CD4-positive, alpha-beta T cell (primary cell): ENCODE measurements at places on chromosomes 3 and 15.

GRCh38 chr3:154015307-154015706 lies 105.9 kb upstream of the ARHGEF26 start:
- DNase-seq, result no peak

DNA sequence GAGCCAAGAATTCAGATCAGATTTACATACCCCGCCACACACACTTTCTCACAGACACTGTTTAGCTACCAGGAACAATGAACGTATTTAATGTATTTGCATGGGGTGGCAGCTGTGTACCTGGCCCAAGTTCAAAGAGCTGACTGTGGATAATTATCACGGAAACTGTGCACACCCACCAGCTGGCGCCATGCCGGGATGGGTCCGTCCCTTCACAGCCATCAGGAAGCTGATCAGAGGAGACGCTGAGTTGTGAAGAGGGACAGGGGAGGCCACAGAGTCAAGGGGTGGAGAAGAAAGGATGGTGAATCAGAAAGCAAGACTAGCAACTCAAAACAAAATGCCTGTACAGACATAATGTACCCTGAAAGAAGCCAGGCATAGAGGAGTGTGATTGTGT lies 13.1 kb upstream of the PLA2G4D start:
- no peak for DNase-seq

DNA sequence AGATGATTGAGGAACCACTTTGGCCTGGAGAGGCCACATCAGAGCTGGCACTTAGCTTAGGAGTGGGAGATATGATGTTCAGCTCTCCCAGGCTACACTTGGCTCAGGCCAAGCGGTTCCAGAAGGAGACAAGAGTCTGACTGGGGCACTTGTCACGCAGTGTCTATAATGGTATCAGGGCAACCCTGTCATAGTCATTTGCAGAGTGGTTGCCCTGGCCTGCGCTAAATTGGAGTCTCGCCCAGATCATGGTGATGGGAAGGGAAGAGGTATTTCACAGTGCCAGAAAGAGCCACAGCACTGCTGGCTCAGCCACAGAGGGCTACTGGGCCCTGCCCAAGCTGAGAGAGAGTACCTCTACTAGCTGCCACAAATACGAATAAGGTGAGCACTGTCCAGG lies 186.9 kb upstream of the CRBN start:
- DNase-seq, result no peak

DNA sequence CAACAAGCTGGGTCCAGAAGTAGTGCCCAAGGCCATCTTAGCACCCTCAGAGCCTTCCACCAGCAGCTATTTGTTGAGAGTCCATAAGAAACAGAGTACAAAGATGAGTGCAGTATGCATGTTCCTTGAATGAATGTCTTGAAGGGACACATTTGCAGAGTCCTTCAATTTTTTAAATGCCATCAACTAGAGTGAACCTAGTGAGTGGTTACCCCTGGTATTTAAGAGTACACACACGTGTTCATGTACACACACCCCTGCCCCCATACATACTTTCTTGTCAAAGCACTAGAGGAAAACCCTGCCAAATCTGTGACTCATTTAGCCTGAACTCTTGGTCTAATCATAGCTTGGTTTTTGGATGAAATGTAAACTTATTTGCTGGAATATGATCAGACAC lies 84.5 kb upstream of the GALNT15 start:
- no peak for DNase-seq

- DNase-seq, result peak; percentile 33
These were observed 246.8 kb upstream of the TOPAZ1 start for GRCh38 chr3:43994657-43995546.

DNA sequence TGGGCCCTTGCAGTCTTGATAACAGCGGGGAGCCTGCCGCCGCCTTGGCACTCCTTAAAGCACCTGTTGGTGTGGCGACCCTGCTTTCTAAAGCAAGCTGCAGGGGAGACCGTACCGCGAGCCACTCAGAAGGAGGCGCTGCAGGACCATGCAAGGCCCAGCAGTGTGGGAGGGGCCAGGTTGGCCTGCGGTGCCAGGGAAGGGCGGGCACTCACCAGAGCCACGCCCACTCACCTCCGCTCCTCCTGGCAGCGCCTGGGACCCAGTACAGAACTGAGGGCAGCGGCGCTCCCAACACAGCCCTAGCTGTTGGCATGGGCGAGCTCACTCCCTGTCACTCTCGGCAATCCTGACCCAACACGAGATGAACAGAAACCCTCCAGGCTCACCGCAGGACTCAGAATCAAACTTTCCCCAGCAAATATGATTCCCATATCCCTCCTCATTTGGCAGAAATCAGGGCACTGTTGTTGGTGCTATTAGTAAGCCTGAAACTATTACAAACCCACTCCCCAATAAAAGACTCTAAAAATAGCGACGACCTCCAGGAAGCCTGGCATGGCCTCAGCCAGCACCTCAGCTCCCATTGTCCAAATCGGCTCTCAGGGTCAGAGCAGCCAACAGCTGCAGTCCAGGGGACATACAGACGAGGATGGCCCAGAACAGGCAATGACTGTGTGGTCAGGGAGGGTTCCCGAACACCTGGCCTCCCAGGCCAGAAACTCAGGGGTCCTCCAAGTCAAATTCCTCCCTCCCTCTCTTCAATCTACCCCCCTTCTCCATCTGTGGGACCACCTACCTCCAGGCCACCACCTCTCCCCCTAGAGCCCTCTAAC lies 77.2 kb downstream of the TBC1D2B start:
- peak; percentile 84 for DNase-seq

- DNase-seq, result no peak
These were observed 97.8 kb upstream of the SELENOK start for GRCh38 chr3:53989451-53989850.

GRCh38 chr15:75599401-75599800 lies 20.3 kb upstream of the PTPN9 start:
- DNase-seq, result no peak

DNA sequence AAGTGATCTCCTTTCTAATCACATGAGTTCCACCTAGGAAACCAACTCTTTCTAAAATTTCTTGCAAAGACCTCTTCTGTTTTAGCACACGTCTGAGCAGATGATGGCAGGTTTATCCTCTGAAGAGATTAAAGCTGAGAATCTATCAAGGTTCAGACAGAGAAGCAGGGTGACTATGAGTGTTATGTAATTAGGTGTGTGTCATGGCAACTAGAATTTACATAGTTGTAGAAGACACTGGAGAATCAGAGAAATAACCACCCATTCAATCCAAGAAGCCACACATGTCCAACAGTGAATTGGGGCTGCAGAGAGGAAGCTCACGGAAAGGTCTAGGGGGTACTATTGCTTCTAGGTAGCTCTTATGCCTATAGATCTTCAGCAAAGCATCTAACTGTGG lies 600.5 kb downstream of the PYDC2 start:
- no peak for DNase-seq

DNA sequence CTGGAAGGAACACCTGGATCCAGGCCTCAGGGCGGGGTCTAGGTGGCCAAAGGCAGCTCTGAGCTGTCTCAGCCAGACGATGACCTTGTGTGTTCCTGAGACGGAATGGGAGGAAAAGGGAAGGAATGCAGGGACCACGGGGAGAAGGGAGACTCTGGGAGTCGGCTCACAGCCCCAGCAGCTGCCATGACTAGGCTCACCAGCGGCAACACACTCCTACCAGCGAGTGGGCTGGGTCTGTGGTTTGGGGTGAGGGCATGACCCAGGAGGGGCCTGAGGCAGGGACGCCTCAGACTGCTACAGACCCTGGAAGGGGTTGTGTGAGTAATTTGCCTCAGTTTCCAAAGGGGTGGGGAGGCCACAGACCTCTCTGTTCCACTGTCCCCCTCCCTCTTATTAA lies 19.8 kb downstream of the IQSEC1 start:
- no peak for DNase-seq
